ENCODE measurements at places on chromosomes 5 and 9. TPM values are rescaled to one million over a fixed set of nuclear protein-coding genes. Genes with fewer than 3 reads are reported as not detected.

LCN9 gene
- polyA plus RNA-seq, result not detected

PPP3R2 gene
- not detected for polyA plus RNA-seq

NDFIP1 gene
- 92.8 TPM for polyA plus RNA-seq

- H3K27ac ChIP-seq, result no peak overlapping the region
- no peaks in the 10 kb centered on the region for H3K4me1 ChIP-seq
- no peak overlapping the region for H3K4me3 ChIP-seq
- H3K27me3 ChIP-seq, result no peaks in the 10 kb centered on the region
Observed at GRCh38 chr9:94445863-94446262, 109.0 kb upstream of the PCAT7 start.

DNA sequence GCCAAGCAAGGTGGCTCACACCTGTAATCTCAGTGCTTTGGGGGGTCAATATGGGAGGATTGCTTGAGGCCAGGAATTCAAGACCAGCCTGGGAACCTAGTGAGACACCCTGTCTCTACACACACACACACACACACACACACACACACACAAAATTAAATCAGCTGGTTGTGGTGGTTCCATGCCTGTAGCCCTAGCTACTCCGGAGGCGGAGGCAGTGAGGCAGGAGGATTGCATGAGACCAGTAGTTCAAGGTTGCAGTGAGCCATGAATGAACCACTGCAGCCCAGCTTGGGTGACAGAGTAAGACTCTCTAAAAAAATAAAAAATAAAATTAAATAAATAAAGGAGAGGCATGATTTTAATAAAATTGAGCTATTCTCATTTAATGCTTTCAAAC, 13.1 kb downstream of the CEMIP2 start:
- no peaks in the 10 kb centered on the region for H3K27me3 ChIP-seq
- H3K27ac ChIP-seq, result no peak overlapping the region
- no peak for DNase-seq

DNA sequence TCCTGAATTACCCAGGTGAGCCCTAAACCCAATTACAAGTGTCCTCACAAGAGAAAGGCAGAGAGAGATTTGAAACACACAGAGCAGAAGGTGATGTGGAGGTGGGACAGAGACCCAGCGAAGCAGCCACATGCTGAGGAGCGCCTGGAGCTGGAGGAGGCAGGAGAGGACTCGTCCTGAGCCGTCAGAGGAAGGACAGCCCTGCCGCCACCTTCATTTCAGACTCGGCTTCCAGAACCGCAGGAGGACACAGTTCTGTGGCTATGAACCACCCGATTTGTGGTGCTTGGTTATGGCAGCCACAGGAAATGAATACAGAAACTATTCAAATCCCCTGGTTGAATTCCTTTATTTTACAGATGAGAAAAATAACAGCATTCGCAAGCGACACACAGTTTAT, 16.4 kb upstream of the FBP1 start:
- no peak overlapping the region for H3K27ac ChIP-seq
- H3K36me3 ChIP-seq, result no peaks in the 10 kb centered on the region
- H3K4me1 ChIP-seq, result no peaks in the 10 kb centered on the region
- no peaks in the 10 kb centered on the region for H3K27me3 ChIP-seq
- peak overlapping the region; percentile 3 for H3K4me3 ChIP-seq

- no peaks in the 10 kb centered on the region for H3K27me3 ChIP-seq
- H3K27ac ChIP-seq, result no peak overlapping the region
- no peak overlapping the region for H3K4me3 ChIP-seq
- H3K4me1 ChIP-seq, result no peaks in the 10 kb centered on the region
Observed at GRCh38 chr5:107337281-107337680, 333.5 kb downstream of the EFNA5 start.

- no peaks in the 10 kb centered on the region for H3K36me3 ChIP-seq
- DNase-seq, result no peak
- no peak overlapping the region for H3K4me3 ChIP-seq
Observed at GRCh38 chr9:72977670-72978069, 24.8 kb upstream of the ALDH1A1 start.

DNA sequence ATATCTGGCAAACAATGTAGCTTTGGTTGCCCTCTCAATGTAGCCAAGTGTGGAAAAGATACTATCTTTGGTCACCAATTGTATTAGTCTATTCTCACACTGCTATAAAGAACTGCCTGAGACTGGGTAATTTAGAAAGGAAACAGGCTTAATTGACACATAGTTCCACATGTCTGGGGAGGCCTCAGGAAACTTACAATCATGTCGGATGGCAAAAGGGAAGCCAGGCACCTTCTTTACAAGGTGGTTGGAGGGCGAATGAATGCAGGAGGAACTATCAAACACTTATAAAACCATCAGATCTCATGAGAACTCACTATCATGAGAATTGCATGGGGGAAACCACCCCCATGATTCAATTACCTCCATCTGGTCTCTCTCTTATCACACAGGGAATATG, 133.1 kb upstream of the TBCA start:
- H3K4me1 ChIP-seq, result no peaks in the 10 kb centered on the region
- H3K27ac ChIP-seq, result no peak overlapping the region
- H3K4me3 ChIP-seq, result no peak overlapping the region
- DNase-seq, result no peak

DNA sequence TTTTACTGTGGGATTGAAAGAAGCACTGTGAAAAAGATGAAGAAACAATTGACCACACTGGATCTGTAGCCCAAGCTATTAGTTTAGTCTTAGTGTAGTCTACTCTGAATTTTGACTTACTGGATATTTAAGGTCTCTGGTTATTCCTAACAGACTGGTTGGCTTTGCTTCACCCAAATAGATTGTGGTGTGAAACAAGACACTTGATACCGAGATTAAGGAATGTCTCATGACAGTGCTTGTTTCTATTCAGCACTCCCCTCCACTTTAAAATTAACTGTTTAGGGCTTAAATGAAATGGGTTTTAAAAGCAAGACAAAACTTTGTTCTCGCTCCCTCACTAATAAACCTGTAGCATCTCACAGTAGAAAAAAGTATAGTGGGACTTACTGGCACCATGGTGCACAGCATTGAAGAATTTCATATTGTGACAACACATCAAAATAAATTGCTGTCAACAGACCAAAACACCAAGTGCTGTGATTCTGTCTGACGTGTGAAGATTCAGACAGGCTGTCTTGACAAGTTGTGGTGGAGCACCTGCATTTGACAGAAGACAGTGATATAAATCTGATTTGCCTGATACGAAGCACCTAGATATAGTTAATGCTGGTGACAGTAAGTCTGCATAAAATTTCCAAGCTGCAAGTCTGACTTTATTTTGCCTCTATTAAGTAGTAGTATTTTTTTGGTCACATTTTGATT, 73.1 kb downstream of the PBX3 start:
- H3K4me1 ChIP-seq, result no peaks in the 10 kb centered on the region
- no peak overlapping the region for H3K27ac ChIP-seq
- no peak for DNase-seq
- no peaks in the 10 kb centered on the region for H3K27me3 ChIP-seq

DNA sequence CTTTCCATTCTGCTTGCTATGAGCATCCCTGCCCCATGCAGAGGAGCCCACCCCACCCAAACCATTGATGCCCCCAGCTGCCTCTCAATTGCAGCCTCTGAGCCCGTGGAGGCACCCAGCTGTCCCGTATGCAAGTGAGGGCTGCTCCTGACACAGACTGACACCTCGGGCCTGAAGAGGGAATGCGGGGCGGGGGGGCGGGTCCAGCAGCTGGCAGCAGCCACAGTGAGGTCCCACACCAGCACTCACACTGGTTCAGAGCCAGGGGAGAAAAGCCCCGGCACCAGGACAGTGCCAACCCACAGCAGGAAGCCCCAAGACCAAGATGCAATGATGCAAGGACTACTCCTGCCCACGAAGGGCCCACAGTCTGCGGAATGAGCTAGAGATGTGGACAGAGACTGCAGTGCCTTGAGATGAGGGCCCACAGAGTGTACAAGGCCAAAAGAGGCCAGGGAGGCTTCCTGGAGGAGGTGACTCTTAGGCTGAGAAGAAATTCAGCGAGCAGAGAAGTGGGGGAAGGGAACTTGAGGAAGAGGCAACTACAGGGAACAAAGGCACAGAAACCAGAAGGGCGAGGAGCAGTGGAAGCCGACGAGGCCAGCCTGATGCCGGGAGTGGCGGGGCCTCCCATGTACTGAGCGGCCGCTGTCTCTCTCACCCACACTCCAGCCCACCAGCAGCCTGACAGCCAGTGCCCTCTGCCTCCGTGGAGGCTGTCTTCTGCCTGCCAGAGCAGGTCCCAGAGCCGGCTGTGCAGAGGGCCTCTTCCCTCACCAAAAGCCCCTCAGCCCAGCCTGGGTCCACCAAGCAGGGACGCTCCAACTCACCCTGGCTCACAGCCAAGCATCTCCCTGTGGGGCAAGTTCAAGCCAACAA, 9.2 kb downstream of the EEIG1 start:
- no peaks in the 10 kb centered on the region for H3K27me3 ChIP-seq
- H3K36me3 ChIP-seq, result no peaks in the 10 kb centered on the region
- no peak overlapping the region for H3K4me3 ChIP-seq
- peak overlapping the region; percentile 71 for H3K27ac ChIP-seq
- DNase-seq, result no peak
- H3K4me1 ChIP-seq, result peaks cover 91% of the 10 kb centered on the region

DNA sequence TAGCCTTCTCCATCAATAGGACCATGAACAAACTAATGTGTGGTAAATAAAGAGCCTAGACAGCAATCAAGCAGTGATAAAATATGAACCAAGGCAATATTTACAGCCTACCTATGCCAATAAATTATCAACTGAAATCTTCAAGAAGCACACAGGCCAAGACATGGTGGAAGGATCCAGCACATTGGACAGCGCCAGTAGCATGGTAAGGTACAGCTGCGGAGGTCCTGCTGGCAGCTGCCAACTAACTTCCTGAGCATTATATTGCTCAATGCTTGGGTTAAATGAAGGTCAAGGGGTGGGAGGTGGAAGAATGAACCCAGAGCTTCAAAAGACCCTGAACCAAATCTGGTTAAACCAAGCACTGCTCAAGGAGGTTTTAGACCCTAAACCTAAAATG, 16.5 kb upstream of the SPDL1 start:
- no peak overlapping the region for H3K4me3 ChIP-seq
- H3K4me1 ChIP-seq, result no peaks in the 10 kb centered on the region
- H3K27ac ChIP-seq, result no peak overlapping the region
- no peaks in the 10 kb centered on the region for H3K27me3 ChIP-seq

DNA sequence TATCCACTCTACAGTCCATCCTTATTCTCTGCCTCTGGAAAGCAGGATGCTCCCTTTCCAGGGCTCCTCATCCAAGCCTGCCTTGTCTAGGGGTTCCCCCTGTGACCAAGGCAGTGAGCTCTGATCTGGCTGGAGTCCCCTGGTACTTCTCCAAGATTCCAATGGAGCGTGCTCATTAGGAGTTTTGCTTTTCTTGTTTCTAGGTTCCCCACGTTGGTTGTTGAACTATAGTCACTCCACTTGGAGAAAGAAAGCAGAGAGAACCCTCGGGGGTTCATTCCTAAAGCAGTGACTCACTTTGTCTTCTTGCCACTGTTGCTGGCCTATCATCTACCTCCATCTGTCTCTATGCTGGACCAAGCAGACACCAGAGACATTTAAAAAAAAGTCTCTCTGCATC, 192.6 kb downstream of the TLE4 start:
- no peak for DNase-seq
- H3K27me3 ChIP-seq, result no peaks in the 10 kb centered on the region
- H3K36me3 ChIP-seq, result no peaks in the 10 kb centered on the region
- H3K27ac ChIP-seq, result no peak overlapping the region
- no peaks in the 10 kb centered on the region for H3K4me1 ChIP-seq

DNA sequence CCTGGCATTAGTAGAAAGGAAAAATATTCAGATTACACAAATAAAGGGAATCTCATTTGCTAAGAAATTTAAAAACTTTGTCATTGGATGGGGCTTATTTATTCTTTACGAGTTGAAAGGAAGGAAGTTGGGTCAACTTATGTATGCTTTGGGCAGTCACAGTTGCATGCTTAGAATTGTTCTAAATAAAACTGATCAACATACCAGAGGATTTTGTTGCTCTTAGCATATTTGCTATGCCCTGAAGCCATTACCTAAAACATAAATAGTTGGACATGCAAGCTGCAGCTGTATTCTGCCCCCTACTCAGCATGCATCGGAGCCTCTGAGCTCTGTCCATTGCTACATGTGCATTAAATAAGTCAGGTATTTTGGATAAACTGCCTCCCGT, 172.7 kb upstream of the MEF2C start:
- H3K27me3 ChIP-seq, result no peaks in the 10 kb centered on the region
- H3K4me3 ChIP-seq, result no peak overlapping the region
- H3K27ac ChIP-seq, result no peak overlapping the region
- no peaks in the 10 kb centered on the region for H3K4me1 ChIP-seq
- no peak for DNase-seq
- no peaks in the 10 kb centered on the region for H3K36me3 ChIP-seq

GRCh38 chr9:93061791-93062763, 3.6 kb downstream of the SUSD3 start:
- H3K27me3 ChIP-seq, result no peaks in the 10 kb centered on the region
- peaks cover 32% of the 10 kb centered on the region for H3K4me1 ChIP-seq
- H3K4me3 ChIP-seq, result no peak overlapping the region
- peak; percentile 87 for DNase-seq

GRCh38 chr5:107388141-107388861, 282.4 kb downstream of the EFNA5 start:
- no peak overlapping the region for H3K4me3 ChIP-seq
- no peaks in the 10 kb centered on the region for H3K36me3 ChIP-seq
- H3K4me1 ChIP-seq, result peaks cover 7% of the 10 kb centered on the region
- no peak for DNase-seq
- H3K27ac ChIP-seq, result no peak overlapping the region

DNA sequence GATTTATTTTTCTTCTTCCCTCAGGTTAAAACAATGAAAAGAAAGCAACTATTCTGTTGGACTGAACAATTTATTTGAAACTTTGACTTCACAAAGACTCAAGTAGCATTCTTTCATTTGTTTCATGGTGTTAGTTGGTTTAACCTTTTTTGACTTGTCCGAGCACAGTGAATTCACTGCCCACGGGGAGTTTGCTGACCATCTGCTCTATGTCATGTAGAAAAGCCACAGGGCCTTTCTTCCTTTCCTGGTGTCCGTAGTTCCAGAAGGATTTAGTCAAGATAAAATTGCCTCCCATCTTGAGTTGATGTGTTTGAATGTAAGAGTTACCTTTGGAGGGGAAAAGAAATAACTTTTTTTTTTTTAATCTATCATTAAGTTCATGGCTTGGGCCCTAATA, 55.1 kb upstream of the ZNF608 start:
- no peak for DNase-seq
- no peaks in the 10 kb centered on the region for H3K27me3 ChIP-seq
- H3K4me3 ChIP-seq, result no peak overlapping the region
- H3K4me1 ChIP-seq, result no peaks in the 10 kb centered on the region
- H3K27ac ChIP-seq, result no peak overlapping the region
- H3K36me3 ChIP-seq, result no peaks in the 10 kb centered on the region

- H3K36me3 ChIP-seq, result no peaks in the 10 kb centered on the region
- H3K27me3 ChIP-seq, result no peaks in the 10 kb centered on the region
- no peaks in the 10 kb centered on the region for H3K4me1 ChIP-seq
- H3K4me3 ChIP-seq, result no peak overlapping the region
Observed at GRCh38 chr5:64680289-64680688, 10.0 kb upstream of the SHISAL2B start.

GRCh38 chr9:16918920-16919319, 48.5 kb upstream of the BNC2 start:
- no peak for DNase-seq
- no peak overlapping the region for H3K27ac ChIP-seq
- H3K27me3 ChIP-seq, result no peaks in the 10 kb centered on the region
- H3K36me3 ChIP-seq, result no peaks in the 10 kb centered on the region

GRCh38 chr9:115591584-115591984, 473.6 kb upstream of the TNC start:
- no peaks in the 10 kb centered on the region for H3K4me1 ChIP-seq
- DNase-seq, result peak; percentile 78
- no peak overlapping the region for H3K27ac ChIP-seq
